NCI-H2081 (cell line): ENCODE measurements at places on chromosomes 11 and 22.

GRCh38 chr11:63599211-63600122, 14.8 kb downstream of the PLAAT3 start:
- no peak for DNase-seq

- no peak for DNase-seq
Observed at GRCh38 chr11:59283311-59283710, 70.6 kb upstream of the MPEG1 start.

GRCh38 chr11:13667245-13667644, 1.2 kb upstream of the FAR1 start:
- DNase-seq: no peak

- DNase-seq: no peak
Observed at GRCh38 chr11:45384016-45384415, 97.9 kb upstream of the SYT13 start.

GRCh38 chr11:129278586-129279319, 86.6 kb upstream of the ARHGAP32 start:
- no peak for DNase-seq

- no peak for DNase-seq
Observed at GRCh38 chr11:13338019-13338426, 60.4 kb downstream of the BMAL1 start.

DNA sequence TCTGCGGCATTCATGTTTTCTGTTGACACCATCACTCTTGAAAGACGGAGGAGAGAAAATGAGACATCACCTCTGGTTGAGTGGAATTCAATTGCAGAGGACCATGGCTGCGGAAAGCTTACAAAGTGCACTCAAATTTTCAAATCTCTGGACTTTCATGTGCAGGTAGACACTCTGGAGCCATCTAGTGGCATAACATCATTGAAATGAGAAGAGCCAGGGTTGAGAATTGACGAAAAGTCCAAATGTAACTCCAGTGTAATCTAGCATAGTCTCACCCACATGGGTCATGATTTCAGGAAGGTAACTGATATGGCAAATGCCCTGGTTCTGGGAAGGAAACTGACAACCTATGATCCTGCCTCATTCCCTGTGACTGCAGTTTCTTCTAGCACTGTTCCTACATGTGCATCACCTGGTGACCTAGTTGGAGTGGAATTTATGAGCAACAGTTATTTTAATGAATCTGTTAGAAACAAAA, 687.8 kb downstream of the KCNA4 start:
- DNase-seq: peak; percentile 9

DNA sequence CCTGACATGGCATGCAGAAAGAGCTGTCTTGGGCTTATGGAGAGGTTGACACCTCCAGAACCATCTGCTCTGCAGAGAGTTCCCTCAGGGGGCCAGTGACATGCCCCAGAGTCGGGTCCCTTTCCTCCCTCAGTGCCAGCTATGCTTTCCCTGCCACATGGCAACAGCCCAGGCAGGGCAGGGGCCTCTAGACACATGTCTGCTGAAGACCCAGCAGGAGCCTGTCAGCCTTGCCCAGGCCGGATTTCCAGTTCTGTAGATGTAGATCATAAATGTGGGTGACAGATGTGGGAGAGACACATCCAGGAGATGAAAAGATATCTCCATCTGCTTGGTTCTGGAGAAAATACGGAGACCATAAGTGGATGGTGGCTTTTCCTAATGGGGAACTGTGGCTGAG, 25.5 kb downstream of the NAV2 start:
- no peak for DNase-seq

DNA sequence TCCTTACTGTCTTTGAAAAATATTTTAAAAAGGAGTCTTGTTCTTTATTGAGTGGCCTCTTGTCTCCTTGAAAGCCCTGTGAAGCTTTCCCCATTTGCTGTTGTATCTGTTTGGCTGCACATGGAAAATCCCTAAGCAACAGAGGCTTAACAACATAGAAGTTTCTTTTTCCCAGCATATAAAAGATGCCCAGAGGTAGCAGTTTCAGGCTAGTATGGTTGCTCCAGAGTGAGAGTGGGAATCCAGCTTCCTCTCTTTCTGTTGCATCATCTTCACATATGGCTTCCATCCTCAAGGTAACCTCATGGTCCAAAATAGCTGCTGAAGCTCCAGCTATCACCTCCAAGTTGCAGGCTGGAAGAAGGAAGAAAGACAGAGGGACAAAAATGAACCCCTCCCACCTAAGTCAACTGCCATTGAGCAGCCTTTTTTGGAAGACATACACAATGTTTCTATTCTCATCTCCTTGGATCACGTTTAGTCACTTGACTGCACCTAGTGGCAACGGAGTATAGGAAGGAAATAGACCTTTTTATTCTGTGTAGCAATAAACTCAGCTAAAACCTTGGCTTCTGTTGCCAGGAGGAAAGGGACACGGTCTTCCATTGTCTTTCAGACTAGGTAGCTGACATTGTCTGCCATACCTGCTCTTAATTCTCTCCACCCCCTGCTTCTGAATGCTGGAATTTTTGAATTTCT, 5.3 kb downstream of the CSF2RB start:
- no peak for DNase-seq

DNA sequence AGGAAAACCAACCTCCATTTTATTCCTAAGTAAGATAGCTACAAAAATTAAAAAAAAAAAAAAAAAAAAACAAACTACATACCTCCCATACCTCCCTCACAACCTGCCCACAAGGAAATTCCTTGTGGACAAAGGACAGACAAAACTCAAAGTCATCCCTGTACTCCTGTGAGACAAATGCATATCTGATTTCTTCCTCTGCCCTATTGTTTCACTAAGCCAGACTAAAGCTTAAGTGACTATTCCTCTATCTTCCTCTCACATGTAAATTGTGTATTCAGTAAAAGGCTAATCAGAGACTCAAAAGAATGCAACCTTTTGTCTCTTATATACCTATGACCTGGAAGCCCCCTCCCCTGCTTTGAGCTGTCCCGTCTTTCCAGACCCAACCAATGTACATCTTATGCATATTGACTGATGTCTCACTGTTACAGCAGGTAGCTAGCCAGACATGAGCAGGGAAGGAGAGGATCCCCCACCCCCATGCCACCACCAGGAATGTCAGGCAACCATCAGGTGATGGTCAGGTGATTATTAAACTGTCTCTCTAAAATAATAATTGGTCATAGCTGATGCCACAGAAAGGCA, 289.4 kb downstream of the SBF2 start:
- DNase-seq: no peak

DNA sequence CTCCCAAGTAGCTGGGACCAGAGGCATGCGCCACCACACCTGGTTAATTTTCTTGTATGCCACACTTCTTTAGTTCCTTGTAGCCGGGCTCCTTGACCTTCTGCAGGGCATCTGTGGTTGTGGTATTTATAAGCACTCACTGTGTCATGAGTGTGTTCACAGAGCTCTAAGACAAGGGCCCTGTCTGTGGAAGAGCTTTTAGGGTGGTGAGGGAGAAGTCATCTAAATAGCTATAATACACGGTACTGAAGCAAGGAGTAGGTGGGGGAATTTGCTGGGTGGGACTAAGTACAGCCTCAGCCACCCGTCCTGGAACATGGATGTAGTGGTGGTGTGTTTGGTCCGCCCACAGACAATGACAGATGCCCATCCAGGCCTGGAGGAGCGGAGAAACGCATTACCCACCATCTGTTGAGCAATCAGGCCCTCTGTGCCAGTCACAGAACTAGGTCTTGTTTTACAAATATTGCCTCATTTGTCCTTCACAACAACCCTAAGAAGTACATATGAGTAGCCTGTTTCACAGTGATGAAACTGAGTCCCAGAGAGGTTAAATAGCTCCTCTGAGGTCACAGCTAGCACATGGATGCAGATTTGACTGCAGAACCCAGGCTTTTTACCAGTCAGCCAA, 10.1 kb downstream of the ACO2 start:
- DNase-seq: no peak

GRCh38 chr11:123083623-123084029, 21.7 kb upstream of the HSPA8 start:
- peak; percentile 25 for DNase-seq

GRCh38 chr11:68549789-68550484, 89.4 kb downstream of the PPP6R3 start:
- DNase-seq: no peak

- peak; percentile 27 for DNase-seq
Observed at GRCh38 chr11:117076941-117077691, 21.1 kb downstream of the SIK3 start.

GRCh38 chr22:50199251-50199721, 1.5 kb upstream of the SELENOO start:
- no peak for DNase-seq

DNA sequence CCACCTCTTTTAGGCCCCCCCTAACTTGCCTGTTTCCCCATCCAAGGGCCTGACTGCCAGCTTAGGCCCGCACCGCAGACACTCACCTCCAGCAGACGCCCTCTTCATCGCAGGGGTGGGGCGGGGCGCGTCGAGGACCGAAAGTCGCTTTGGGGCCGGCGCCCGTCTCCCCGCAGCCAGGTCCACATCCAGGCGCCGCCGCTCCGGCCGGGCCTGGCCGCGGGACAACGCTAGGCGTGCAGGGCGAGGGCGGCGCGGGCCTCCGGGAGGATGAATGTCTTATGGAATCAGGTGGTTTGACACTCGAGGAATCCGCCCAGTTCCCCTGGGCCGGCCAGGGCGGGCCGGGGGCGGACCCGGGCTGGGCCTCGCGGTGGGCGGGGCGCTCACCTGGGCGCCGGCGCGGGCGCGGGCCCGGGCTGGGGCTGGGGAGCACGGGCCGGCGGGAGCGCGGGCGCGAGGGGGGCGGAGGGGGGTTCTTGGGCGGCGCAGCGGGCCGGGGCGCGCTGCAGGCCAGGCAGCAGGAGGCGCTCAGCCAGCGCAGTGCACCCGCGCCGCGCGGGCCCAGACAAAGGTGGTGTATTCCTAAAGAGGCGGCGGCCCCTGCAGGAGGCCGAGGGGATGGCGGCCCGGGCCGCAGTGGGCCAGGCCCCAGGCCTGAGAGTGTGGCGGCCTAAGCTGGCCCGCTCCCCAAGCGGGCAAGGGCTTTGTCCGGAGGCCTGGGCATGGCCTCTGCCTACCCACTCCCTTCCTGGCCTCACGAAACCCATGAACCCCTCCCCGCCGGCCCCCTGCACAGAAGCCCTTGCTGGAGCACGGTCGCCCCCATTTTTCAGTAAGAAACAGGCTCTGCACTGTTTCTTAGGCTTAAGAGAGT, 177.6 kb downstream of the IGLL1 start:
- peak; percentile 57 for DNase-seq

DNA sequence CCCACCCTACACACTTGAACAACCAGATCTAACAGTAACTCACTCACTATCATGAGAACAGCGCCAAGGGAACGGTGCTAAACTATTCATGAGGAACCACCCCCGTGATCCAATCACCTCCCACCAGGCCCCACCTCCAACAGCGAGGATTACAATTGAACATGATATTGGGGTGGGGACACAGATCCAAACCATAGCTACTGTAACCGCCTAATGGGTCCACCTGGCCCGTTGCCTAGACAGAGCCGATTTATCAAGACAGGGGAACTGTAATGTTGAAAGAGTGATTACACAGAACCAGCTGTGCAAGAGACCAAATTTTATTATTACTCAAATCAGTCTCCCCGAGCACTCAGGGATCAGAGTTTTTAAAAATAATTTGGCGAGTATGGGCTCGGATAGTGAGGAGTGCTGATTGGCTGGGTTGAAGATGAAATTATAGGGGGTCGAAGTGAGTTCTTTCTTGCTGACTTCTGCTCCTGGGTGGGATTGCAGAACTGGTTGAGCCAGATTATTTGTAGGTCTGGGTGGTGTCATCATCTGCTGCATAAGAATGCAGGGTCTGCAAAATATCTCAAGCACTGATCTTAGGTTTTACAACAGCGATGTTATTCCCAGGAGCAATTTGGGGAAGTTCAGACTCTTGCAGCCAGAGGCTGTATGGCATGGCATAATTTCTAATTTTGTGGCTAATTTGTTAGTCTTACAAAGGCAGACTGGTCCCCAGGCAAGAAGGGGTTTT, 17.9 kb upstream of the ZC3H12C start:
- DNase-seq: peak; percentile 9

GRCh38 chr11:126561327-126561893, 205.9 kb downstream of the ST3GAL4 start:
- no peak for DNase-seq

- DNase-seq: no peak
Observed at GRCh38 chr11:61164606-61165424, 3.6 kb upstream of the VPS37C start.

GRCh38 chr11:80451105-80451504, 1010.3 kb upstream of the TENM4 start:
- DNase-seq: no peak

DNA sequence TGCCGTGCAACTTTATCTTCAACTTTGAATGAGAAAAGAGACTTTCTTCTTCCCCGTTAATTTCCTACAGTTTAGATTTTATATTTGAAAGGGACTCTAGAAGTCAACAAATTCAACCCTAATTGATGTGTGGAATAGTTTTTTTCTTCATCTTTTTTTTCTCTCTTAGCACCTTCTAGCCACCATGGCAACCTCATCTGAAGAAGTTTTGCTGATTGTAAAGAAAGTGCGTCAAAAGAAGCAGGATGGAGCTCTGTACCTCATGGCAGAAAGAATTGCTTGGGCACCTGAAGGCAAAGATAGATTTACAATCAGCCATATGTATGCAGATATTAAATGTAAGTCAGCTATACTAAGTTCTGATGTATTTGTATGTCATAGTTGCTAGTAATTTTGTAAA, 10.5 kb downstream of the GTF2H1 start:
- no peak for DNase-seq

DNA sequence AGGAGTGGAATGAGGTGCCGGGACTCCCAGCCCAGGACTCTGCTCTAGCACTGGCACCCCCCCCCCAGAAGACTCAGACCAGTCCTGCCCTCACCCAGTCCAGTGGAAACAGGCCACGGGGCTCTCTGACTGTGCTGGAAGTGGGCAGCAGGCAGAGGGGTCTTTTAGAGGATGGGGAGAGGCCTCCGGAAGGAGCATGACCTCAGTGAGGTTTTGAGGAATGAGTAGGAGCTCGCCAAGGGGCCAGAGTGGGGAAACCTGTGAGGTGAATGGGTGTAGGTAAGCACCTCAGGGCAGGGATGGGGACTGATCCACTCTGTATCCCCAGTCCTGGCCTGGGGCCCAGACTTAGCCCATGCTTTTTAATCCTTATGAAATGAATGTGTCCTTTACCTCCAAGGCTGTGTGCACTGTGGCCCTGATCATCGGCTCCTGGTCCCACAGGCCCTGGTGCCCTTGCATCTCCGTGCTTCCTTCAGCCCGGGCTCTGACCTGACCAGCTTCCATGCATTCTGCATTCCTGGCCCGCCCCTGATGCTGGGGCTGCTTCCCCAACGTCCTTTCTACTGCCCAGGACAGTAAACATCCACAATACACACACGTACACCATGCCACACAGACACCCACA, 24.4 kb upstream of the RFPL3 start:
- no peak for DNase-seq
